ENCODE measurements at places on chromosomes 16 and 17.
A peak's percentile ranks its signal among the peaks of the same experiment; 100 is the strongest.

DNA sequence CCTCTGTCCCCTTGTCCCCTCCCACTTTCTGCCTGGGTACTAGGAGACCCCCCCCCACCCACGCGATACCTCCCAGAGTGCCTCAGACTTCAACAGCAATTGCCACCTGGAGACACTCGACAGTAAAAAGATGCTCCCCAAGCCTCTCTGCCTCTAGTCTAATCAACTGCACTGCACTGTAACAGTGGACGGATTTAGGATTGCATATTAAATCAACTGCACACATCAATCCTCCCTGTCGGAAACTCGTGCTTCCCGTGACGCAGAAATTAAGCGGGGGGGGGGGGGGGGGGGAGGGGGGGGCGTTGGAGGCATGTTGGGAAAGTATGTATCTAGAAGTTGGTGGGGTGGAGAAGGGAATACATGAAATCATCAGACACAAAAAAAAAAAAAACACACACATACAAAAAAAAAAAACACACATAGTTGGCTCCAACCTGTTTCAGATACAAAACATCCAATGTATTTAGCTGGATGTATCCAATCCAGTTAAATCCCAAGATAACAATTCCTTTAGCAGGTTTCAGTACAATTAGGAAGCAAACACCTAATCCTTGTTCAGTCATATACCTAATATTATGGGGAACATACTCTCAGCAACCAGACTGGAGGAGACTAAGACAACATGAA lies 29.7 kb downstream of the FAM222B start:
- DNase-seq: no peak

- peak; percentile 64 for DNase-seq
Observed at GRCh38 chr17:76079956-76080767, 1.2 kb downstream of the ZACN start.

GRCh38 chr17:77383613-77384608 lies 243.1 kb downstream of the SEC14L1 start:
- DNase-seq: no peak

DNA sequence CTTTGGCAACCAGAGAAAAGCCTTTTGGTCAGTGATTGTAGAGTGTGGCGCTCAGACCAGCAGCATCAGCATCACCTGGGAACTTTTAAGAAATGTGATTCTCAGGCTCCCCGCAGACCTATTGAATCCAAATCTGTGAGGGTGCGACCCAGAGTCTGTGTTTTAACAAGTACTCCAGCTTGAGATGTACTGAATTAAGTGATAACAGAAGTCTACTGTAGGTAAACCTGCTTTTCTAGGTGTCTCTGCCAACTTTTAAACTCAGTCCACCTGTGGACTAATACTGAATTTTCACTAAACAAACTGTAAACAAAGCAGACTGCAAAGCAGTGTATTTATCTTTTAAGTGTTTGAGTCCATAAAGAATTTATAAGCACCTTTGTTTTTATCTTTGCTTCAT lies 43.6 kb downstream of the NUP93 start:
- no peak for DNase-seq

DNA sequence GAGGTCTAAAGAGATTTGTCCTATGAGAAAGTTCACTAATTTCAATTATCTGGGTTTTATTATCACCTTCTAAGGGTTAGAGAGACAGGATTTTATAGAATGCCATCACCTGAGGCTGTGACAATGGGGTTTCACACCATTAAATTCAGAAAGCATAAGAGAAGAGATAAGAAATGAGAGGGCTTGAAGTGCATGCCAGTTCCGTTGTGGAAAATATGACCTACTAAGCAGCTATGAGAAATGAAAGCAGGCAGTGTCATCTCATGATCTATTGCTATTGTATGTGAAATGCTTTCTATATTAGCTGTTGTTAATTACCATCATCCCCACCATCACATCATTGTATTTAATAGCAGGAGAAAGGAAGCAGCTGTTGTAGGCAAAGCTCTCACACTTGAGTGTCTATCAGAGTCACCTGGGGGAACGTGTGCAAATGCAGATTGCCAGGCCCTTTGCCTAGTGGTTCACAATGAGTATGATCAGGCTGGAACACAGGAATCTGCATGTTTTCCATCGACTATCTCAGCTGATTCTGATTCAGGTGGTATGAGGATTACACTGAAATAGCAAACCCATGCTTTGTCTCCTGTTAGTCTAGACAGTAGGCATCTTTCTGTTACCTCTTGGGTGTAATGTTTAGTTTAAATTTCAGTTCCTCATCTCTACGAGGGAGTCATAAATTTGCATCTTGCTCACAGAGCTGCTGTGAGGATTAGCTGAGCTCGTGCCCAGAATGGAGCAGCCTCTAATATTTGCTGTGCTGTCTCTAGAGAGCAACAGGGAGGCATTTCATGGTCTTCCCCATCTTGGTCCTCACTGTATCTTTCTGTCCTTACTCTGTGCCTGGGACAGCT lies 256.4 kb downstream of the CDH13 start:
- DNase-seq: no peak

DNA sequence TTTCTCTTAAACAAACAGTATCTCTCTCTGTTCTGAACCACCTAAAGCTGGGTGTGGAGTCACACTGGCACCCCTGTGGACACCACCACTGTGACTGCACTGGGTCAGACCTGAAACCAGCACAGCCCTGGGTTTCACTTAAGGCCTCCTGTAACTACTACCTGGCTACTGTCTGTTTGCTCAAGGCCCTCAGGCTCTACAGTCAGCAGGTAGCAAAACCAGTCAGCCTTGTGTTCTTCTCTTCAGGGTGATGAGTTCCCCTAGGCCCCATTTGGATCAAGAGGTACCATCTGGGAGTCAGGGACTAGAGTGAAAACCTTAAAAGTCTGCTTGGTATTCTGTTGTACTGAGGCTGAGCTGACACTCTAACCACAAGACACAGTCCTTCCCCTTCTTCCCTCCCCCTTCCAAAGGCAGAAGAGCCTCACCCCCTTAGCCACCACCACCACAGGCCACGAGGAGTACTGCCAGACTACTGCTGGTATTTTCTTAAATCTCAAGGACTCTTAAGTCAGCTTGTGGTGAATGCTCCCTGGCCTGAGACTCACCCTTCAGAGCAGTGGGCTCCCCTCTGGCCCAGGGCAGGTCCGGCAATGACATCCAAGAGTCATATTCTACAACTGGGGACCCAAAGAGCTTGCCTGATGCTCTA lies 153.2 kb upstream of the MON1B start:
- no peak for DNase-seq

- no peak for DNase-seq
Observed at GRCh38 chr16:49112754-49113153, 168.9 kb downstream of the CBLN1 start.

DNA sequence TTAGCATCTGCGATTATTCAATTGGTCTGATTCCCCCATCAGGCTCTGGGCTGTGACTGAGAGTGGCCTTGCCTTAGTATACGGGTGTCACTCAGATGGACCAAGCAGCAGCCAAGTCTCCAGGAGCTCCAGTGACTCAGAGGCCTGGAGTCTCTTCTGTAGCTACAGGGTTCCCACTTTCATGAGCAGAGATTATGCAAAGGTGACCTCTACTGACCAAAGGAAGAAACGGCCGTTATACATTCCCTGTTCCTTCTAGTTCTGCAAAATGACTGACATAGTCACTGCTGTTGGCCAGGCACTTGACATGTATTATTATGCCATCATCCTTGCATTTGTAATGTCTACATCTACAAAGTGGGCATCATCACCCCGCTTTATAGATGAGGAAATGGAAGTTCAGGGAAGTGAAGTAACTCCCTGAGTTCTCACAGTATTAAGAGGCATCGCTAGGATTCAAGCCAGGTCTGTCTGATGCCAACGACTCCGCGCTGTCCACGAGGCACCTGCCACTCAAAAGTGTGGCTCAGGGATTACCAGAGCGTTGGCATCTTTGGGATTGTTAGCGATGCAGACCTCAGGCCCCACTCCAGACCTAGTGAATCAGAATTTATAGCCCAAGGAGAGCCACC lies 23.3 kb downstream of the SLC38A7 start:
- peak; percentile 76 for DNase-seq

Measured in cardiac muscle cell (in vitro differentiated cells and primary cell).